Esophagus mucosa (tissue), 1 donor: ENCODE measurements at places on chromosomes 2 and 18. TPM values are rescaled to one million over a fixed set of nuclear protein-coding genes. Genes with fewer than 3 reads are reported as not detected.

The ABCB11 gene
- not detected for total RNA-seq

The GPR45 gene
- not detected for total RNA-seq

The XDH gene
- total RNA-seq, result 39.7 TPM

The UPP2 gene
- total RNA-seq, result not detected
